ENCODE measurements at places on chromosomes 1 and 21. TPM values are rescaled to one million over a fixed set of nuclear protein-coding genes. Genes with fewer than 3 reads are reported as not detected.

VSIG8 gene
- not detected for total RNA-seq

SLC1A7 gene
- 0.82 TPM for total RNA-seq

OR2G6 gene
- not detected for total RNA-seq

NPHS2 gene
- total RNA-seq, result not detected

SEMA4A gene
- total RNA-seq, result 0.47 TPM

NBPF10 gene
- total RNA-seq, result 2.0 TPM

PLA2G2D gene
- not detected for total RNA-seq

FCRLB gene
- total RNA-seq, result 1.8 TPM

MNDA gene
- not detected for total RNA-seq

ASPM gene
- 2.9 TPM for total RNA-seq

C1orf74 gene
- total RNA-seq, result 1.4 TPM
